ENCODE measurements at places on chromosomes 2 and 18. TPM values are rescaled to one million over a fixed set of nuclear protein-coding genes. Genes with fewer than 3 reads are reported as not detected.

DNA sequence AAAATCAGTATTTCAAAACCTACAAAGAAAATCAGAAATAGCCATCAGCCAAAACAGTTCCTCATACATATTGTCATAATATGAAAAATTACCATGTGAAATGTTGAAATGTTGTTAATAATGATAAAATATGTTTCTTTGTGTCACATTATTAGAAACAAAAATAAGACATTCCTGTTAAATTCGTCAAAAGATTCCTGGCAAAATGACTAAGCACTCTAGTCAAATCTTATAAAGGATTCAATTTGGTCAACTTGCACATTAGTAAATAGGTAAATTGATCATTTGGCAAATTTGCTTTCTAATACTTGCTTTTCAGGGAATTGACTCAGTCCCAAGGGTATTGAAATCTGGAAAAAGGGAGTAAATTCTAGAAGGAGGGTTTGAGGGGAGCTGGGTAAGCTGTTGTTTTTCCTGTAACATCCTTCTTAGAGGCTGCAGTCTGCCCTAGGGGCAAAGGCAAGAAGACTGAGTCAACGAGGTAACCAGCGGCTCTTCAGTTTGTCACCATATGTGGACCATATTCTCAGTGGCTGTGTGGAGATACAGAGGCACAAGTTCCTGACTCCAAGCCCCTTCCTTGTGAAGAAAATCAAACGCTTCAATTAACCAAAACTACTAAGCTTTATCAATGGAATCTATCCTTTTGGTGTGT is 482.3 kb downstream of the TNS1 start:
- no peak overlapping the region for H3K4me3 ChIP-seq
- no peaks in the 10 kb centered on the region for H3K27me3 ChIP-seq
- H3K27ac ChIP-seq: peak overlapping the region; percentile 62
- peaks cover 10% of the 10 kb centered on the region for H3K4me1 ChIP-seq

GRCh38 chr18:59279722-59280121 is 6.5 kb upstream of the RAX start:
- no peak overlapping the region for H3K27ac ChIP-seq
- no peak for DNase-seq
- no peak overlapping the region for H3K4me3 ChIP-seq
- no peaks in the 10 kb centered on the region for H3K36me3 ChIP-seq
- H3K4me1 ChIP-seq: no peaks in the 10 kb centered on the region
- H3K27me3 ChIP-seq: no peaks in the 10 kb centered on the region

DNA sequence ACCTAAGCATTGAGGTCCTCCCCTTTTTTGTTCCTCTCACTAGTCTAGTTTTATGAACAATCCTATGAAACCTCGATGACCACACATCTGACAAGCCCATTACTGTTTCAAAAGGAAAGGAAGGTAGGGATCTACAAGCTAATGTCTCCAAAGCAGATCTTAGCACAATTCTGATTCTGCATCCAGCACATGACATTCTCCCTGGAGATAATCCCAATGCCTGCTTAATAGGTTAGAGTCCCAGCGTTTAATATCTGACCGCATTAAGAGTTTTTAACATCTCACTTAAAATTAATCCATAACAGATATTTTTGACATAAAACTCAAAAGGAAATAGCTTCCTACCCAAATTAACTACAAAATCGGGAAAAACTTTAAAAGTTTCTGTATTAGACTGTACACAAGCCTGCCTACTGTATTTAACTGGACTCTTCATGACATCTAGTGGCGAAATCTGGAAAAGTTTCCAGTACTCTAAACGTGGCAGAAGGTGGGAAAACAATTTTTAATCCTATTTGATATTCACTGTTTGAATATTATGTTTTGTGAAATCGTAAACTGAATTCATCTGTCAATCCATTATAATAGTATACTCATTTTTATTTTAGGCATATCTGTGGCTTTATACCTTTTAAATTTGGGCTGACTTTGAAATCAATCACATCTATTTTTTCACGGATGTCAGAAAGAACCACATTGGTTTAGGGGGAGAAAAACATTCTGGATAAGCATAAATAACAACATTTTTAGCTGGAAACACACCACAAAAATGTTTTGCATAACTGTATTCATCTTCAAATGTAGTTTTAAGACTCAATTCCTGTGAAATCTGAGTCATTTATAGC is 62.4 kb downstream of the TXNL1 start:
- H3K4me1 ChIP-seq: peaks cover 17% of the 10 kb centered on the region
- DNase-seq: no peak
- H3K27me3 ChIP-seq: no peaks in the 10 kb centered on the region
- H3K4me3 ChIP-seq: no peak overlapping the region
- no peaks in the 10 kb centered on the region for H3K36me3 ChIP-seq
- no peak overlapping the region for H3K27ac ChIP-seq

GRCh38 chr2:25895610-25896009 is 17.3 kb upstream of the ASXL2 start:
- H3K36me3 ChIP-seq: no peaks in the 10 kb centered on the region
- H3K4me1 ChIP-seq: no peaks in the 10 kb centered on the region
- no peak for DNase-seq
- H3K27ac ChIP-seq: no peak overlapping the region
- H3K4me3 ChIP-seq: no peak overlapping the region

GRCh38 chr2:22290302-22290701 is 1094.7 kb upstream of the KLHL29 start:
- H3K27me3 ChIP-seq: no peaks in the 10 kb centered on the region
- H3K4me3 ChIP-seq: no peak overlapping the region
- no peaks in the 10 kb centered on the region for H3K4me1 ChIP-seq
- DNase-seq: no peak

DNA sequence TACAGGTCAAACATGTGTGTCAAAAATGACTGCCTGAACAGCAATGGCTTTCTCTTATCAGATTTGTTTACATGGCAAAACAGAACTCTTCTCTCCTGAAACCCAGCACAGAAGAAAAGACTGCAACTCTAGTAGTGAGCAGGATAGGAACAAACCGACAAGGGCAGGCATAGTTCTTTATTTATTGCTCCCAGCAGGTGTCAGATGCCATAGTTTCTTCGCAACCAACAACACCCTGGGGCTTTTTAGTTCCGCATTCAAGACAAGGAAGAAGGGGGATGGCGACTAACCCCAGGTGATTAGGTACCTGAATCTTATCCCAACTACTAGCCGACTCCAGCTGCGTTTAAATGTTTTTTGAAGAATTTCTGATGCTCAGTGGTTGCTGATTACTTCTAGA is 367.5 kb upstream of the FIGN start:
- H3K4me1 ChIP-seq: no peaks in the 10 kb centered on the region
- no peak for DNase-seq
- H3K27ac ChIP-seq: no peak overlapping the region
- H3K4me3 ChIP-seq: no peak overlapping the region
- H3K27me3 ChIP-seq: no peaks in the 10 kb centered on the region
- H3K36me3 ChIP-seq: no peaks in the 10 kb centered on the region

DNA sequence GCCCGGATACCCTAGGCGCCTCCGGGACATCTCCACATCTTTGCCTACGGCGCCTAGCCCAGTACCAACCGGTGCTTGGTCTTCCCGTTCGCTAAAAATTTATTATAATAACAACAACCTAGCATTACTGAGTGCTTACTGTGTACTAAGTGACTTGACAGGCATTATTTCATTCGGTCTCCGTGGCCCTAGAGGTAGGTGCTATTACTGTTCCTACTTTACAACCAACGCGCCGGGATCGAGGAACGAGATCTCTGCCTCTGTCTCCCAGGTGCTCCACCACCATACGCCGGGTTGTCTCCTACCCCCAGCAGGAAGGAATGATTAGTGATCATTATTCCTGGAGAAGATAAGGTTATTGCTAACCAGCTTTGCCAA is 657 bp upstream of the BIN1 start:
- no peaks in the 10 kb centered on the region for H3K27me3 ChIP-seq
- no peak for DNase-seq
- no peaks in the 10 kb centered on the region for H3K4me1 ChIP-seq
- no peak overlapping the region for H3K27ac ChIP-seq
- H3K4me3 ChIP-seq: peak overlapping the region; percentile 95

DNA sequence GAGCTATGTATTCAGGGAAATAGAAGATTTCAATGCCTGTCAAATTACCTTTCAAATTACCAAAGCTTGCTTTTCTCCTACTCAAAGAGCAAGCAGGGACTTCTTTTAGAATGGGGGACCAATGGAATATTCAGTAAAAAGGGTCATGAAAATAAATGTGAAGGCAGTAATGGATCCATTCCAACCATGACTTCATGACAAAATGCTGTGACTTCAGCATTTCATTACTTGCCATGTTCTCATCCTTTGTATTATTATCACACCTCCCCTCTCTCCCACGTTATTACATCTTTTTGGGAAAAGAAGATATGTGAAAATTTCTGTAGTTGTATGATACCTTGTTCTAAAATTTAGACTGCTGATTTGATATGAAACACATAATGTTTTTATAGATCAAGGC is 864.0 kb upstream of the FSHR start:
- no peak overlapping the region for H3K27ac ChIP-seq
- no peaks in the 10 kb centered on the region for H3K4me1 ChIP-seq
- no peak for DNase-seq
- H3K4me3 ChIP-seq: no peak overlapping the region

DNA sequence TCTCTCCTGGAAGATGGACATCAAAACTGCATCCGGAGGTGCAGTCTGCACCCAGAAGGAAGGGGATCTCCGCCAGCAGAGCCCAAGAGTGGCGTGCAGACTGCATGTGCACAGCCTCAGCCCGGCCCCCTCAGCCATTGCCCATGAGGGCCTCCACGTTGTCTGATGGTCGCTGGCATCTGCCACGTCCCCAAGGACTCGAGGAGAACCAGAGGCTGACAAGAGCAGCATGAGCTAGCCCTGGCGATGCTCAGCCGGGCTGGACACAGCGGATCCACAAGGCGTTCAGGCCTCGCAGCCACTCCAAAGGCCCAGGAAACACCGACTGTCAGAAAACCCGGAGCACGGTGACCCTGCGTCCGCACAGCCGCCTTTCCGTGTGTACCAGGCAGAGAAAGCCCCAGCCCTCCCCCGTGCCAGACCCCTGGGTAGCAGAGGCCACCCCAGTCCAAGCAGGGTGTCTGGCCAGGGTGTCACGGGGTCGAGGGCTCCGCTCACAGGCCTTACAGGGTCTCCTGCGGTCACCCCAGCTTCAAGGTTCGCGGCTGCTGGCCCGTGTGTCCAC is 48.3 kb downstream of the SLC66A2 start:
- H3K36me3 ChIP-seq: peaks cover 11% of the 10 kb centered on the region
- no peak overlapping the region for H3K27ac ChIP-seq
- no peaks in the 10 kb centered on the region for H3K27me3 ChIP-seq
- H3K4me3 ChIP-seq: no peak overlapping the region
- DNase-seq: no peak

GRCh38 chr2:107591561-107592279 is 235.0 kb upstream of the RGPD4 start:
- no peak overlapping the region for H3K27ac ChIP-seq
- H3K36me3 ChIP-seq: no peaks in the 10 kb centered on the region
- no peak overlapping the region for H3K4me3 ChIP-seq

DNA sequence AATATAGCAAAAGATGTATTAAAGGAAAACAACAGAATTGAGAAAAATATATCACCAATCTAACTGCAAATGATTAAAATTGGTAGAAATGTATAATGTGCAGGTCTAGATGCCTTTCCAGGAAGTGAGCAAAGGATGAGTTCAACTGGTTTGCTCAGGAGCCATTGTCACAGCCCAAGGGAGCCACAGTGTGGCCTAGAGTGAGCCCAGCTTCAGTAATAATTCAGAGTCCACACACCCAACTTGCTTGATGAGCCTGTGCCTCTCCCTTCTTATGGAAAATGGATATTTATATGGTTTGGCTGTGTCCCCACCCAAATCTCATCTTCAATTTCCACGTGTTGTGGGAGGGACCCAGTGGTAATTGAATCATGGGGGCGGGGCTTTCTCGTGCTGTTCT is 92.2 kb upstream of the ASAP2 start:
- no peak overlapping the region for H3K27ac ChIP-seq
- no peaks in the 10 kb centered on the region for H3K27me3 ChIP-seq
- DNase-seq: no peak
- peaks cover 10% of the 10 kb centered on the region for H3K4me1 ChIP-seq
- no peak overlapping the region for H3K4me3 ChIP-seq

DNA sequence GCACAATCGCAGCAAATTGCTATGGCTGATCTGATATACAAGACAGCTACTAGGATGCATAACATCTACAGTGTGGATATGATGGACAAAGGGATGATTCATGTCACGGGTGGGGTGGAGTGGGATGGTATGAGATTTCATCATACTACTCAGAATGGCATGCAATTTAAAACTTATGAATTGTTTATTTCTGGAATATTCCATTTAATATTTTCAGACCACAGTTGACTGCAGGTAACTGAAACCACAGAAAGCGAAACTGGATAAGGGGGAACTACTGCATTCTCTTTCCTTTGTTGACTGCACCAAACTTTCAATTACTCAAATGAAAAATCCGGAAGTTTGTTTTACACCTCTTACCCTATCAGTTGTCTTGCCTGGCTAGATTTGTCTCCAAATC is 94.4 kb upstream of the NEUROD1 start:
- H3K4me1 ChIP-seq: peaks cover 15% of the 10 kb centered on the region
- H3K27me3 ChIP-seq: no peaks in the 10 kb centered on the region
- no peaks in the 10 kb centered on the region for H3K36me3 ChIP-seq
- H3K4me3 ChIP-seq: no peak overlapping the region
- no peak for DNase-seq
- no peak overlapping the region for H3K27ac ChIP-seq

Gene DSG1
- total RNA-seq: not detected

Gene RGPD3
- total RNA-seq: 1.1 TPM

Gene HNMT
- 57.0 TPM for total RNA-seq

Gene IL1RN
- total RNA-seq: 8.6 TPM

Gene FN1
- total RNA-seq: 8,882 TPM

Gene HSBP1L1
- 11.6 TPM for total RNA-seq

All from thoracic aorta (tissue), 2 donors.